ENCODE measurements at places on chromosomes 11 and 22.
A peak's percentile ranks its signal among the peaks of the same experiment; 100 is the strongest.

DNA sequence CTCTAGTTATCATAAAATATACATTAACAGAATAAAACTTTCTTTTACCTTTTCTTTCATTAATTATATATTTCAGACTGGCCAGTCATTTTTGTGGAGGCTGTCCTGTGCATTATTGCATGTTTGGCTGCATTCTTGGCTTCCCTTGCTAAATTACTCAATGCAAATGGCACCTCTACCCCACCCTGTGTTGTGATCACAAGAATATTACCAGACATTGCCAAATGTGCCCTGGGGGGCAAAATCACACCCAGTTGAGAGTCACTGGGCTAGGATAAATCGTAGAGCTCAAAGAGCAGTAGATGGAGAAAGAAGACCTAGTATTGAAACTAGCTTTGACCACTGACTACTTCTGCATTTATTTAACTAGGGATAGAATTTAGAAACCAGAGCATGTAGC is 1257.8 kb upstream of the TENM4 start:
- no peak for DNase-seq

DNA sequence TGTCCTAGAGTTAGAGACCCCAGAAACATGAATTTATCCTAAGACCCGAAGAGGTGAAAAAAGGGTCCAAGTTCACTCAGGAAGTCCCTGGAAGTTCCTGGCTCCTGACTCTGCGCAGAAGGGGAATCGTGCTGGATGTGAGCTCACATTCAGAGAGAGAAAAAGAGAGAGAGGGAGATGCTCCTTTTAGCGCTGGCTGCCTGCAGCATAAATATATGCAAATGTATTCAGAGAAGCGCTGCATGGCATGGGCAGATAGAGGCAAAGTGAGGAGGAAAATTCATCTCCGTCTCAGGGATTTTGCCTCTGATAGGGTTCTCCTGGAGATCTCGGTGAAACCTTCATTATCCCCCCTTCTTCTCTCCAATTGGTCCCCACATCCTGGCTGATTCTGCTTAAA is 517.2 kb downstream of the MN1 start:
- DNase-seq, result no peak

DNA sequence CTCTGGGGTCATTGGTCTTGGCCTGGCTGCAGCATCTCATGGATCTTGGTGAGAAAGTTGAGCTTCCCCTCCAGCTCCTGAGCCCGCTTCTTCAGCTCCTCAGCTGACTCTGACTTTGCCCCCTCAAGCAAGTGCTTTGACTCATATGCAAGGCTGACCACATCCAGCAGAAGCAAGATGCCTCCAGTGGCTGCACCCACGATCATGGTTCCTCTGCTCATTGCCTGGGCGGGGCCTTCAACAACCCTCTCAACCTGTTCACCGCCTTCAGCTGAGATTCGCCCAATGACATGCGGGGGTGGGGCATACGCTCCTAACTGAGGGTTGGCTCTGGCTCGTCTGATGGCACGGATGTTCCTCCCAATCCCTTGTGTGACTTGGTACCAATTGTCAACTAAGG is 11.9 kb downstream of the APOL2 start:
- no peak for DNase-seq

- DNase-seq, result no peak
Observed at GRCh38 chr22:30864441-30865420, 103.8 kb downstream of the MORC2 start.

- DNase-seq, result no peak
Observed at GRCh38 chr11:44928816-44929215, 21.9 kb downstream of the TP53I11 start.

GRCh38 chr11:19953909-19954308 is 206.4 kb downstream of the DBX1 start:
- DNase-seq, result peak; percentile 34

- DNase-seq, result no peak
Observed at GRCh38 chr11:60717956-60718355, 6.6 kb upstream of the MS4A18 start.

- peak; percentile 95 for DNase-seq
Observed at GRCh38 chr11:86743223-86744118, 56.9 kb upstream of the PRSS23 start.

GRCh38 chr22:23565305-23565914 is 14.7 kb downstream of the IGLL1 start:
- DNase-seq, result no peak

All from epithelial cell of prostate (primary cell).